ENCODE measurements at places on chromosomes 2 and 18.

DNA sequence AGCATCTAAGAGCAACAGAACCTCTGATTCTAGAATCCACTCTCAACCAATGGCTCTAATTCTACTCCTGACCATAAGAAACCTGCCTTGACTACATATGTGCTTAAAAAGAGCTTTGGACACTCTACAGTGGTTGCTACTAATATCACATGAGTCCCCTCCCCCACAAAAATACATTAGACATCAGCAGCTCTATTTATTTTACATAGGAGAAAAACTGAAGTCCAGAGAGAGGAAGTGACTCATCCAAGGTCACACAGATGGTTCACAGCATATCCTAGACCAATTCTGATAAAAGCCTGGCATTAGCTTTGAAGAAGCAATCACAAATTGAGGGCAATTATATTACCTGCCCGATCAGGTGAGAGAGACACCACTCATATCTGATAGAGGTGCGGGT, 49.8 kb downstream of the ALK start:
- no peak for DNase-seq

- no peak for DNase-seq
These were observed 87.6 kb downstream of the CYRIA start for GRCh38 chr2:16578081-16578480.

DNA sequence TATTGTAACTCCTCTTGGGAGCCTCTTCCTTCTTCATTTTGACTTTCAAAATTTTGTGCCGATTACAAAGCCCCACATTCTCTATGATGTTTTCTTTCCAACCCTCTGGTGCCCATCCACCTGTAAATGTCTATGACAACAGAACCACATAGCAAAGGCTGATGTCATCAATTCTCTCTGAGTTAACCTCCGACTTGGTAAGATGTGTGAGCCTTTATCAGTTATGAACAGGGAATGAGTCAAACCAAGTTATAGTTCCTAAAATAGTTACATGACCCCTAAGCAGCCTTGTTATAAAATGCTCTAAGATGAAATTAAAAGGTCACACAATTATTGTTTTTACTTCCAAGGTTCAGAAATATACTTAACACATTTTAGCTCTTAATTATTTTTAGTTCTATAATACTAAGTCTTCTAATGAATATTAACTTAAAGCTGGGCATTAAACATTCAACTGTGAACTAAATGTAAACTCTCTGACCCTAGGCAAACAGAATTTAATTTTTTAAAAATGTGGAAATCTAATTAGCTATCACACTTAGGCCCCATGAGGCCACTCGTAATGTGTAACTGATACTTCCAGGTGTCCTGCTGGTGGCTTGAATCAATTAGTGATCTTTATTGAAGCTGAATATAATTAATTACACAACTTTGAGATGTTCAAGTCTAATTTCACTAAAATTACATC, 102.3 kb upstream of the CYRIA start:
- DNase-seq = no peak

DNA sequence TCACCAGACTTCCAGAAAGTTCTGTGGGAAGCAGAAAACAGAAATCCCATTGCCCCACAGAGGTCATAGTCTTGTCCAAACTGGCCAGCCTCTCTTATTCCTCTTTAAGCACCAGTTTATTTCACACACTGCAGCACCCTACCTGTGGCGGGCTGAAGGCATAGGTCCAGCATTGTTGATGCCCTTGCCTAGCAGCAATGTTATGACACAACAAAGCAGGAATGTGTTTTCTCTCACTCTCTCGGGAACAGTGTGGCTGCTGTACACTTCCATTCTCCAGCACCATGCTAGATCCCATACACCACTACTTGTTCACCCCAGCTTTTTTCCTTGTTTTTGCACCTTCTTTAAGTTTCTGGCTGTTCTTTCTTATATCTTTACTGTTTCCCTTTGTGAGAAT, 181.6 kb downstream of the DNAH6 start:
- no peak for DNase-seq

DNA sequence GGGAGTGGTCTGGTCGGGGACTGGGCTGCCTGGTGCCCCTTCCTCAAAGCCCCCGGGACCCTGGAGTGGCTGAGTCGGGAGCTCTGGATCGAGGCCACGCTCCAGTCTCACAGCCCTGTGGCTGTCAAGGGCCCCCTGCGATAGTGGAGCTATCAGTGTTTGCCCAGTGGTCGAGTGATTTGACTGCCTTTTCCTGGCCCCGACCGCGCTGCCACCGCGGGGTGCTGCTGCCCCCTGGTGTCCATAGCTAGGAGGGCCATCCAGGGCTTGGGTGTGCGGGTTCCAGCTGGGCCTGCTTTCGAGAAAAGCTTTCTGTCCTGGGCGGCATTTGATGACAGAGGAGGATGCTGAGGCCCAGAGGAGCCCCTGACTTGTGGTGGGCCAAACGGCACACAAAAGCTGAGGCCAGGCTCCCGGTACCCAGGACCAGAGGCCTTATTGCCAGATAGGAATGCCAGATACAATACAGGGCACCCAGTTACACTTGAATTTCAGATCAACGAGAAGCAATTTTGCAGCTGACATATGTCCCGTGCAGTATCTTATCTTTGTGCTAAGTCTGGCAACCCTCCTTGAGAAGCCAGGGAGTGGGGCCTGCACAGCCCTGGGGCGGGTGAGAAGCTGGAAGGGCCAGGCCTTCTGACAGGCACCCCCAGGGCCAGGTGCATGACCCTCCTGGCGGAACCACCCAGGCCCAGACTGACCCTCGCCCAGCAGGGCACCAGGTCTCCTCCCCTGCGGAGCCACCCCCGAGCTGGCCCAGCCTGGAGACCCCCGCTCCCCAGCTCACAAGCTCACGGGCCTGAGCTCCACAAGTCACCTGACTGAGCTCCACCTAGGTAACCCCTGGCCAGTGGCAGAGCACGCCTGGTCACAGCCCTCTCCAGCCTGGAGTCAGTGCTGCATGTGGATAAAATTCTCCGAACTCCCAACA, 13.0 kb downstream of the ODC1 start:
- peak; percentile 92 for DNase-seq

DNA sequence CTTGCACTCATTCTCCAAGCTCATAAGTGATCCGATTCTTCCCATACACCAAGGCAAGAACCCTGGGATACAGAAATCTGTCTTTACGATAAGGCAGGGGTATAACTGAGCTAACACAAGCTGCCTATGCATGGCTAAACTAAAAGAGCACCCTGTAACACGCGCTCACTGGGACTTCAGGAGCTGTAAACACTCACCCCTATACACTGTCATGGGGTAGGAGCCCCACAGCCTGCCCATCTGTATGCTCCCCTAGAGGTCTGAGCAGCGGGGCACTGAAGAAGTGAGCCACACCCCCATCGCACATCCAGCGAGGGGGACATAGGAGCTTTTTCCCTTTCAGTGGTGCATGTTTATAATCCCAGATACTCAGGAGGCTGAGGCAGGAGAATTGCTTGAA, 46.7 kb downstream of the METTL8 start:
- DNase-seq = no peak

DNA sequence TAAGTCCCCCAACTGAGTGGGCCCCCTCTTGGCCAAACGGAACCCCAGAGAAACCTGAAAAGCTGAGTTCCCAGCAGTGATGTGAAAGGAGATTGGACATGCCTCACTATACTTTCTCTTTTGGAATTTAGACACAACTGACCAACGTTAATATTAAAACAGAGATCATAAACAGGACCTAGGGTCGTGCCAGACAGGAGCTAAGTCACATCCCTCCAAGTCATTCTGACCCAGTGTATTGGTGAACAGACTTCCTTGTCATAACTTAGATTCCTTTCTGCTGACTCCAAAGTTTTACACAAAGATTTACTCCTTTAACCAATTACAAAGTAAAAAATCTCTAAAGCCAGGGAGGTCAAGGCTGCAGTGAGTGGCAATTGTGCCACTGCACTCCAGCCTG, 46.9 kb downstream of the UXS1 start:
- no peak for DNase-seq

DNA sequence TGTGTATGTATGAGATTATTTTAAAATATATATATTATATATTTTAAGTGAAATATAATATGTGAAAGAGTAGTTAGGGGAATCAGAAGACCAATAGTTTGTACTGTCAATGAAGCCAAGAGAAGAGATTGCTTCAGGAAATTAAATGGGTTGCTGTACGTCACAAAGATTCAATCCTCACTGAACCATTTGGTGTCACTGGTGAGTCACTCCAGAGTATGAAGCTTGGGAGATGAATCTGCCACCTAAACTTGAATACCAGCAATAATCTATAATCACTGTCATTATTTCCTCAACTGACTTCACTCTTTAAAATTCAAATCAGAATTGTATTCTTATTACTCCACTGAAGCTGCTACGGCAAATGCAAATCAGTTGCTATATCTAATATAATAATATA, 41.9 kb upstream of the SCN9A start:
- no peak for DNase-seq

- DNase-seq = no peak
These were observed 72.3 kb upstream of the NFATC1 start for GRCh38 chr18:79323471-79323870.

GRCh38 chr2:101551336-101551888, 76.5 kb upstream of the RFX8 start:
- DNase-seq = no peak

- no peak for DNase-seq
These were observed 649.5 kb downstream of the SLC4A3 start for GRCh38 chr2:220276741-220277444.

DNA sequence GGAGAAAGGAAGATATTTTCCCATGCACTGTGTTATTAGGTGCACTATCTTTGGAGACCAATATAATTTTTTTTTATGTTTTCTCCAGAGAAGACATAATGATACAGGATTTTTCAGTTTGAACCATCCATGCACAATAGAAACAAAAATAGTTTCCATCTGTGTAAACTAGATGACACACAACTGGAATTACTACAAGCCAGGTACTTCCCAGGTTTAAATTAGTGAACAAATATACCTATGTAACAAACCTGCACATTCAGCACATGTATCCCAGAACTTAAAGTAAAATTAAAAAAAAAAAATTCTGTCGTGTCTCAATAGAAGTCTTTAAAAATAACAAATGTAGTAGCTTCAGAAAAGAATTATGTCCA, 1616.8 kb upstream of the ACVR2A start:
- DNase-seq = no peak

- no peak for DNase-seq
These were observed 35.7 kb upstream of the TAF4B start for GRCh38 chr18:26190506-26190905.

DNA sequence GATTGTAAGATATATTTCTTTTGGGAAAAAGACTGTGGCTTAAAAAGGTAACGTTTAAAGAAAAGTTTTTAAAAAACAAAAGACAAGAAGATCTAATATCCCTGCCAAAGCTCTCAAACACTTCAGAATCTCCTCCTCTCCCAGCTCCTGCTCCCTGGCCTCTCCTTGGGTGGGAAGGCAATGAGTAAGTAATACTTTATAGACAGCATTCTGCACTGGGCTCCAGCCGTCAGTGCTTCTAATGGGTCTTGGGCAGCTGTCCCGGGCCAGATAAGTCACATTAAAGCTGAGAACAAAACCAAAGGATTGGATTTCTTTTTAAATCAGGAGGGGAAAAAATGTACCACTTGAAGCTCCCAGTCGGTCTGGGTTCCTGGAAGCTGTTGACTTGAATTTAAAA, 133.7 kb downstream of the ALPK2 start:
- DNase-seq = no peak

GRCh38 chr2:131584940-131585339, 57.3 kb downstream of the CCDC74A start:
- DNase-seq = no peak

- no peak for DNase-seq
These were observed 50.9 kb upstream of the PHLPP1 start for GRCh38 chr18:62664414-62664813.

GRCh38 chr2:175855794-175856453, 146.1 kb downstream of the LNPK start:
- no peak for DNase-seq

DNA sequence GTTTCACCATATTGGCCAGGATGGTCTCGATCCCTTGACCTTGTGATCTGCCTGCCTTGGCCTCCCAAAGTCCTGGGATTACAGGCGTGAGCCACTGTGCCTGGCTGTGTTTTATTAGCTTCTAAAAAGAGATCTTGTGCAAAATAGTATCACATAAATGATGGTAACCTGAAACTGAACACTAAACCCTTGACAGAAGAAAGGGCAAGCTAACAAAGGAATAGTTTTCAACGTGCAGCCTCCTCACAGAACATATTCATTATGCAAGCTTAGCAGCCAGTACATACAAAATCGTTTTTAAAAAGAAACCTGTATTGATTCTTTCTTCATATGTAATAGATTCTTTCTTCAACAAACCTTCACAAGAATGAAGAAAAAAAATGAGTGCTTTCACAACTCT, 20.6 kb downstream of the CHN1 start:
- DNase-seq = no peak

- no peak for DNase-seq
These were observed 105.2 kb downstream of the NETO1 start for GRCh38 chr18:72762515-72763122.

DNA sequence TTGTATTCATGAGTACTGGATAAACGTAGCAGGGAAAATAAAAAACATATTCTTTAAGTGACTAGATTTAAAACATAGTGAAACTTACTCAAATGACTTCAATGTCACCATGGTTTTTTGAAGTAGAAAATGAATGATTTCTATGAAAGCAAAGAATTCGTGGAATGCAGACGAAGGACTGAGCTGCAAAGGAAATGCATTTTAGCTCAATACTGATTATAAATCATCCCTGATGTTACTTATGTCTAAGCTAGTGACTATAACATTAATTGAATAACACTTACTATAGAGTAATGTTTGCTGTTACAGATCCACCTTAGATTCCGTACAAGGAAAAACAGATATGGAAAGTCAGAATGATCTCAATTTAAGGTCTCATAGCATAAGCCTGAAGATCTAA, 1257.7 kb upstream of the CDH2 start:
- no peak for DNase-seq

DNA sequence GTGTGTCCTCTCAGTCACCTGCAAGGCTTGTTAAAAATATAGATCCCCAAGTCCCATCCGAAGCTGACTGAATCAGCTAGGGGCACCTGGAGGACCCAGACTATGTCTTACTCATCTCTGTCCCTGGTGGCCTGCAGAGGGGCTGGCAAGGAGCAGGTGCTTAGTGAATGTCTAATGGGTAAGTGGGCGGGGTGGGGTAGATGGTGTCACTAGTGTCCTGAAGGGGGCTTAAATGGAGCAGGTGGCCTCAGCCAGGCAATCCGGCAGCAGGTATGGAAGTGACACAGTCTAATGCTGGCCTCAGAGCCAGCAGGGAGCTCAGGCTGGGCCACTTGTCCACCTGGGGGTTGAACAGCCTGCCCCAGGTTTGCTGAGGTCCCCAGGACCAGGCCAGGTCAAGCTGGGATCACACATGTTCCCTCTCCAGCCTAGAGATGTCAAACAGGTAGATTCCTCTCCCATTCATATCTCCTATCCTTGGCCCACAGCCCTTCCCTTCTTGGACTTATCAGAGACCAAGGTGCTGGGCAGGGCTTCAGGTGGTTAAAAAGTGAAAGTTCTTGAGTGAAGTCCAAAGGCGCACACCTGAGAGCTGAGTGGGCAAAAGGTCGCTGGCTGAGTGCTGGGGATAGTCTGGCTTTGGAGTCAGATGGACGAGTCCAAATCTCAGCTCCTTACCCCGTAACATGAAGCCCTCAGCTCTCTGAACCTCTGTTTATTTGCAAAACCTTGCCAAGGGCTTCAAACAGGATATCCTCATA, 1.7 kb downstream of the STEAP3 start:
- DNase-seq = no peak

Measured in pancreas (tissue), 10 donors.